ENCODE measurements at places on chromosomes 5 and 9. TPM values are rescaled to one million over a fixed set of nuclear protein-coding genes. Genes with fewer than 3 reads are reported as not detected.
A peak's percentile ranks its signal among the peaks of the same experiment; 100 is the strongest.

DNA sequence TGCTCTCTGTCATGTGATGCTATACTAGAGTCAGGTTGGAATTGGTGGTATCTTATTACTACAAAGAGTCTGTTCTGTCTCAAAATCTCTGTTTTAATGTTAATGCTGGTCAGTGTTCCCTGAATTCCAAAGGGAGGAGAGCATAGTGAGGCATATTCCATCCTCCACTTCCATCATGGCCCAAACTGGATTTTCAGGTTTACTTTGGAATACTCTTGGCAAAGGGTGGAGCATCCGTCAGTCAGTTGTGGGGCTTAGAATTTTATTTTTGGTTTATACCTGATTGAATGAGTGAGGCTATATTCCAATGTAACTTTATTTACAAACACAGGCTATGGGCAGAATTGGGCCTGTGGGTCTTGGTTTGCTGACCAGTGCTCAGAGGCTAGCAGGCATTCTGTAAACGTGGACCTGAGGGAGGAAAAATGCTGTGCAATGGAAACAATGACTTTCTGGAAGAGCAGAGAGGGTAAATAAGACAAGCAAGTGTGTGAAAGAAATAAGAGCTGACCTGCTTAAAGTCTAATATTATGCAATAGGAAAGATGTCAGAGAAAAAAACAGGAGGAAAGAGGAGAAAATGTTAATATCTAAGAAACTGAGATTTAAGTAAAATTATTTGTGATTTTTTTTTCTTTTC, 106.2 kb upstream of the CLINT1 start:
- no peak overlapping the region for H3K4me3 ChIP-seq
- no peak overlapping the region for H3K27ac ChIP-seq
- H3K36me3 ChIP-seq = no peaks in the 10 kb centered on the region

Gene SUSD3
- 1.2 TPM for total RNA-seq

- peaks cover 13% of the 10 kb centered on the region for H3K4me1 ChIP-seq
- no peaks in the 10 kb centered on the region for H3K36me3 ChIP-seq
- H3K27ac ChIP-seq = no peak overlapping the region
- no peak overlapping the region for H3K4me3 ChIP-seq
Measured at GRCh38 chr9:89621031-89621430, 16.2 kb downstream of the GADD45G start.

Gene PCDHB8
- total RNA-seq = 9.2 TPM

- H3K4me1 ChIP-seq = peaks cover 8% of the 10 kb centered on the region
- H3K27ac ChIP-seq = no peak overlapping the region
- no peak for DNase-seq
Measured at GRCh38 chr5:156331845-156332244, 4.9 kb downstream of the SGCD start.

DNA sequence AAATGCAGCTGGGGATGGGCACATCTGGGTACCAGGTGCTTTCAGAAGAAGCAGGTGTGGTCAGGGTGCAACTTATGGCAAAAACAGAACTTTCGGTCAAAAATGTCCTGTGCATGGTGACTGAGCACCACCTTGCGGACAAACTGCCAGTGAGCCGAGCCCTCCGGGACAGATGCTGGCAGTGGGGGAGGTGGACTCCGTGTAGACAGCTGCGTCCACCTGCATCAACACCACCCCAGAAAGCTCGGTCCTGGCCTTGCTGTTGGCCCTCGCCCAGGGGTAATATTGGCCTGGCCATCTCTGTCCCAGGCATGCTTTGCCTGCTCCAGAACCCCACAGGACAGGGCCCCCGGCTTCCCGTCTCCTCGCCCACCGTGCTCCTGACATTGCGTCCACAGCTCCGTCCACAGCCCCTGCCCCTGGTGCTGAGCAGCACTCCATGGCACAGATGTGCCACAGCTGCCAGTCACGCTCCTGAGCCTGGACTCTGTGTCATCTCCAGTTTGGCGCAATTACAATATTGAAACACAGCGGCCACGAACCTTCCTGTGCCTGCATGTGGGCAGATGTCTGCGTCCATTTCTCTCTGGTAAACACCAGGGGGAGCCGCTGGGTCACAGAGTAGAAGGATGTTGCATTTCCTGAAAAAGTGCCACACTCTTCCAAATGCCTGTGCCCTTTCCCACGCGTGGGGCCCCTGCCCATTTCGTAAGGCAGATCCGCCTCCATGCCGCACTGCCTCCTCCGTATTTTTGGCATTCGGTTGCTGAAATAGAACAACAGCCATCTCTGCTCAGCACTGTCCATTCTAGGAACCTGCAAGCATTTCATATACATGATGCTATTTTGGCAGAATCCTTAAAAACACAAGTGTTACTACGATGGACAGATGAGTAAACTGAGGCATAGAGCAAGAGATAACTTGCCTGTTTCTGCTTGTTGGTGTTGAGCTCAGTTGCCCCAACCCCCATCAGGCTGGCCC, 33.4 kb upstream of the SLC6A19 start:
- no peak overlapping the region for H3K27ac ChIP-seq
- peak; percentile 81 for DNase-seq
- H3K36me3 ChIP-seq = no peaks in the 10 kb centered on the region
- peaks cover 8% of the 10 kb centered on the region for H3K4me1 ChIP-seq

- H3K36me3 ChIP-seq = no peaks in the 10 kb centered on the region
- H3K27ac ChIP-seq = no peak overlapping the region
- peaks cover 5% of the 10 kb centered on the region for H3K4me1 ChIP-seq
- H3K4me3 ChIP-seq = no peak overlapping the region
- no peak for DNase-seq
Measured at GRCh38 chr9:127139775-127140174, 17.3 kb upstream of the ANGPTL2 start.

- no peak overlapping the region for H3K27ac ChIP-seq
- peaks cover 25% of the 10 kb centered on the region for H3K36me3 ChIP-seq
- peaks cover 18% of the 10 kb centered on the region for H3K27me3 ChIP-seq
- DNase-seq = peak; percentile 44
- H3K4me1 ChIP-seq = peaks cover 16% of the 10 kb centered on the region
Measured at GRCh38 chr9:136438548-136439480, 831 bp downstream of the INPP5E start.

DNA sequence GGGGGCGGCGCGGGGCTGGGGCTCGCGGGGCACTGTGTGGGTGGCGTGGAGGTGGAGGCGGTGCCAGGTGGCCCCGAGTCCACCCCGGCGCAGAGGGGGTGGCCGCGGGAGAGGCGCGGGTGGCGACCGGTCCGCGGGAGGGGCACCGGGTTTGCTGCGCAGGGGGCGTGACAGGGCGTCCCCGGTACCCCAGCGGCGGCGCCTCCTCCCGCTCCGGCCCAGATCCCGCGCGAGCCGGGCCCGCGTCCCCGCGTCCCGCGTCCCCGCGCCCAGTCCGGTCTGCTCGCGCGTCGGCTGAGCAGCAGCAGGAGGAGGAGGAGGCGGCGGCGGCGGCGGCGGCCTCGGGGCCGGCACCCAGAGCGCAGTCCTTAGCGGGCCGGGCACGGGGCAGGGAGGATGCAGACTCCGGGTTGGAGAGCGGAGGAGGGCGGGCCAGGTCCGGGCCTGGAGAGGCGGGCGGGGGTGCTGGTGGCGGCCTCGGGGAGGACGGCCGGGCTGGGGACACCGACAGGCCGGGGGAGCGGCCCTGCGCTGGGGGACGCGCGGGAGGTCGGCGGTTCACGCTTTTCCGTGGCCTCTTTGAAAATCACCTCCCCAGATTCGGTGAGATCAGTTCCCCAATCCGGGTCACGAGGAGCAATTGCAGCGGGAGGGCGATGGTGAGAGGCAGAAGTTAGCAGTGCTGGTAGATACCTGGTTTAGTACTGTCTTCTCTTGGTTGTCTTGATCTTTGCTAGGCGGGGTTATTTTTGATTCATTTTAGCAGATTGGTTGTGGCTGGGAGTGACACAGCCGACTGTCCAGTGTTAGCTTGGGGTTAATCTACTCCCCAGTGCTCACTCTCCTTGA, 1.7 kb downstream of the TRIO start:
- H3K36me3 ChIP-seq = peaks cover 4% of the 10 kb centered on the region
- peak overlapping the region; percentile 70 for H3K27ac ChIP-seq
- peaks cover 6% of the 10 kb centered on the region for H3K27me3 ChIP-seq

DNA sequence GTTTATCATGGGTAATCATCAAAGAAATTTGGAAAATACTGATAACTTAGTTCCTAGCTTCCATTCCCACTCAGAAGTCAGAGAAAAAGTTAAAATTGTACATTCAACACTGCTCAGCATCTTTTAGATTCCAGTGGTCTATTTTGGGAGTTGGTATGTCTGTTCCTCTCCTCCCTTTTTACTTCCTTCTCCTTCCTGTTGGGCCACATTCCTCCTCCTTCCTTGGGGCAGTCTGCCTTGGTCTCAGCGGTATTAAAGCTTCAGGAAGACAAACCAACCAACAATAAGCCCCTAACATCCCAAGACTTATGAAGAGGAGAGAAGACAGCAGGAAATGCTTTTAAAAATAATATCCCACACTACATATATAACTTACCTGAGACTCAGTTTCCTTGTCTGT, 49.9 kb upstream of the SSBP2 start:
- H3K4me1 ChIP-seq = peaks cover 9% of the 10 kb centered on the region
- no peaks in the 10 kb centered on the region for H3K27me3 ChIP-seq
- no peak overlapping the region for H3K4me3 ChIP-seq
- DNase-seq = no peak
- H3K36me3 ChIP-seq = no peaks in the 10 kb centered on the region
- H3K27ac ChIP-seq = no peak overlapping the region

GRCh38 chr9:86219606-86220005, 39.9 kb downstream of the C9orf153 start:
- no peaks in the 10 kb centered on the region for H3K36me3 ChIP-seq
- H3K4me3 ChIP-seq = no peak overlapping the region
- H3K27me3 ChIP-seq = no peaks in the 10 kb centered on the region
- no peaks in the 10 kb centered on the region for H3K4me1 ChIP-seq
- no peak overlapping the region for H3K27ac ChIP-seq

GRCh38 chr5:35771300-35771699, 85.4 kb upstream of the IL7R start:
- DNase-seq = no peak
- H3K27me3 ChIP-seq = peaks cover 2% of the 10 kb centered on the region
- H3K36me3 ChIP-seq = no peaks in the 10 kb centered on the region
- no peak overlapping the region for H3K4me3 ChIP-seq
- H3K4me1 ChIP-seq = no peaks in the 10 kb centered on the region

Gene CBY3
- not detected for total RNA-seq

DNA sequence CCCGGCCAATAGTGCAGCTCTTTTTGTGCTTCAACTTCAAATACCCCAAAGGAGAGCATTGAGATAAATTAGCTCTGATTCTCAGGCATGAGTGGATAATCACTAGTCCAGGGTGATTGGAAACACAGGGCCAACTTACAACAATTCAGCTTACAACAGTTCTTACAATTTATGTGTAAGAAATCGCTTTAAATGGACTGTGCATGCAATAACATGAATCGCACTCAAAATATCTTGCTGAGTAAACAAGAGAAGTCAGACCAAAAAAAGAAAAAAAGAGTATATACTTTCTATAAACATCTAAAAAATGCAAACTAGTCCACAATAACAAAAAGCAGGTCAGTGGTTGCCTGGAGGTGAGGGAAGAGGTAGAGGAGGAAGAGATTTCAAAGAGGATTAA, 150.6 kb upstream of the EDIL3 start:
- no peak overlapping the region for H3K27ac ChIP-seq
- H3K4me1 ChIP-seq = no peaks in the 10 kb centered on the region
- no peak overlapping the region for H3K4me3 ChIP-seq
- H3K36me3 ChIP-seq = peaks cover 3% of the 10 kb centered on the region
- DNase-seq = no peak

DNA sequence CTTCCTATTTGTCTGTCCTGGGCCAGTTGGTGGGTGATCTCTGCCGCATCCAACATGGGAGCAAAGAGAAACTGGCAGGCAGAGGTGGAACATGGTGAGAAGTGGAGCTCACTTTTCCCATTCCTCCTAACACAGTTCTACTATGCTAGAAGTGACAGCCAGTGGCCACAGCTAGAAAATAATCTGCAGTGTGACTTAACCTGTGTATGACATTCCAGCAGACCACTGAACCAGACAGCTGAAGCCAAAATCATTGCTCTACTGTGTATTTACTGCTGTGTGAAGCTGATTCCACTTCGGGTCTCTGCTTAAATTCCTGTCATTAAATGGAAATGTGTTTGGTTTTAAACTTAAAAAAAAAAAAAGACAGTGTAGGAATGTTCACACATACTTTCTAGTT, 523.0 kb downstream of the MTRR start:
- H3K4me3 ChIP-seq = no peak overlapping the region
- no peak for DNase-seq
- H3K36me3 ChIP-seq = no peaks in the 10 kb centered on the region
- no peaks in the 10 kb centered on the region for H3K27me3 ChIP-seq
- H3K4me1 ChIP-seq = no peaks in the 10 kb centered on the region

Gene NPR3
- 73.3 TPM for total RNA-seq
